GM18507 (cell line): ENCODE measurements at places on chromosomes 5 and 9.

DNA sequence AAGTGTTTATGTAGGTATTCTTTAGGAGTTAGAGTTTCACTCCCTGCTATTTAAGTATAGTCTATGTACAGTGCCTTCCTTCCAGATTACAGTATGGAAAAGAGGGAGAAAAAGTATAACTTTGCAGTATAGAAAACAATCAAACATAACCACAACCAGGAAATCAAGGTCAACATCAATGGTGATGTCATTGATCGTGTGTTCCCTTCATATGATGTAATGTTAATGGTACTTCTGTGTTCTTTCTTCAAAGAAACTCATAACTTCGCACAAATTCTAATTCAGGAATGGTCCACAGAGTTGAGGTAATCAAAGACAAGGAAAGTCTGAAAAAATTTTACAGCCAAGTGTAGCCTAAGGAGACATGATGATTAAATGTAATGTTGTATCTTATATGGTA lies 961.1 kb upstream of the EDIL3 start:
- DNase-seq = no peak

GRCh38 chr9:128863647-128864046 lies 18.1 kb downstream of the KYAT1 start:
- peak; percentile 76 for DNase-seq

DNA sequence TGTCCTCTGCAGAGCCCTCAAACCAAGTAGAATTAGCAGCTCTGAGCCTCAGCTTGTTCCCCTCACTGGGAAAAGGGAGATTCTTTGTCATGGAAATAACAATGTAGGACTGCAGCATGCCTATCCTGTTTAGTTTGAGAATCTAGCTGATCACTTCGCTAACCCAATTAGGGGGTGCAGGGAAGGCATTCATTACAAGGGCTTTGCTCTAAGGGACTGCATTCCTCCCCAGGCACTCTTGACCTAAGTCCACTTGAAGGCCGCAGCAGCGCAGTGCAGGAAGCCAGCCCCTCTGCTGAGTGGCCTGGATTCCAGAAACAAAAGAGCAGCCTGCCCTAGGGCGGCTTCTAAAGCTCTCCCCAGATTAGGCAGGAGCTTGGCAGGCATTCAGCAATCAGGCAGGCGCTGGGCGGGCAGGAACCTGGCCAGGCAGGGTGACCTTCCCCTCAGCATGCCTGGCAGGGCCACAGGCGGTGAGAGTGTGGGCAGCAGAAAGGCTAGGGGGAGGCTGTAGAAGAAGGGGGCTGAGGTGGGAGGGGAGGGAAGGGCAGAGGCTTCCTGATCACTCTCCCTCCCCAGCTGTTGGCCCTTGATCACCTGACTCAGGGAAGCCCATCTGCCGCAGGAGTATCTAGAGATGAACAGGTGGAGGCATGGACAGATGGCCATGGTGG lies 24.8 kb downstream of the CCNJL start:
- no peak for DNase-seq

- DNase-seq = no peak
Observed at GRCh38 chr9:88537761-88538091, 2.7 kb downstream of the NXNL2 start.

DNA sequence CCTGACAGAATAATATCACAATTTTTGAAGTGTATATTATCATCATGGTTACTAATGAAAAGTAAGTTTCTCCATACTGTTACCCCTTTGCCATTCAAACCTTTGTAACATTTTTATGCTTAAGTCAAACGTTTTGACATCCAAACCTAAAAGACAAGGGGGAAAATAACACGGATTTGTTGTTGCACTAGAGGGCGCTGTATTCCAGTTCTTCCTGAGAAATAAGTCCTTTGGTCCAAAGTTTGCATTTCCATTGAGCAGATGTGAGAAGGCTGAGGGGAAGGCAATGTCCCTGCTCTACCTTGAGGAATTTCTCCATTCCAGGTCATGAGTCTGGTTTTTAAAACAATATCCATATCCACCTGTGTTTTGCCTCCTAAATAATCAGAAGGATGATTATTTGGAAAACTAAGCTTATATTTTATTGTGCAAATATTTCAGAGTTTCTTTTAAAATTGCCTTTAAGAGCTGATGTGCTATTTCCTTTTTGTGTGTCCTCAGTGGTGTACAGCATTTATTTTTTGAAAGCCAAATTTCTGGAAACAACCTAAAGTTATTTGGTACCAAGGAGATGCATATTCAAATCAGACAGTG lies 9.7 kb downstream of the LECT2 start:
- DNase-seq = peak; percentile 7

GRCh38 chr5:117691081-117691870 lies 1116.7 kb upstream of the SEMA6A start:
- DNase-seq = no peak

- no peak for DNase-seq
Observed at GRCh38 chr5:64827703-64828102, 59.0 kb downstream of the CWC27 start.

DNA sequence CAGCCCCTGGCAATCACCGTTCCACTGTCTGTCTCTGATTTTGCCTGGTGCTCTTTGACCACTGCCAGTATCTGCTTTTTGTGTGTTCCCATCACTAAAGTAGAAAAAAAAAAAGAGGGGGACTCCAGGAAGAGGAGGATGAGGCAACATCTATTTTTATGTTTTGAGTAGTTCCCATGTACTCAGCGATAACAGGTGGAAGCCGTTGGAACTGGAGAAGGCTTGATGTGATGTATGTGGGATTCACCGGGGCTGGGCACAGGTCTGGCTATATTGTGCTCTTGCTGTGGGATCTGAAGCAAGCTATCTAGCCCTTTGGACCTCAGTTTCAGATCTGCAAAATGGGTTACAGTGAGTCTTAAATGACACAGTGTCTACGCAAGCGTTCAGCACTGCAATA lies 104.9 kb downstream of the SLIT3 start:
- no peak for DNase-seq

DNA sequence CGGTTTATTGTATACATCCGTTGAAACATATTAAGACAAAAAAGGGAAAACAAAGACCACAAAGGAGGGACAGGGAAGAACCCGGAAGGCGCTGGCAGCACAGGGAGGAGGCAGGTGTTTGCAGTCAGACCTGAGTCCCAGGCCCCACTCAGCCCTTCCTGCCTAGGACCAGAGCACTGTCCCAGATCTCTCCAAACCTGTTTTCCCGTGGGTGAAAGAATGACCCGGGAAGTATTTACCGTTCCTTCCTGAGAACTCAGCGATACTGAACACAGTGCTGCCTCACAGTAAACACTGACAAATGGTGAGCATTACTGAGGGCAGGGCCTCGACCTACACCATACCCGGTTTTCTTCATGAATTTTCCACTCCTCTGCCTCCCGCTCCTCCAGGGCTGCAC lies 1.2 kb downstream of the ABO start:
- DNase-seq = no peak

- DNase-seq = no peak
Observed at GRCh38 chr5:66680804-66681203, 84.6 kb downstream of the MAST4 start.

- DNase-seq = no peak
Observed at GRCh38 chr9:16405421-16405820, 465.0 kb downstream of the BNC2 start.

DNA sequence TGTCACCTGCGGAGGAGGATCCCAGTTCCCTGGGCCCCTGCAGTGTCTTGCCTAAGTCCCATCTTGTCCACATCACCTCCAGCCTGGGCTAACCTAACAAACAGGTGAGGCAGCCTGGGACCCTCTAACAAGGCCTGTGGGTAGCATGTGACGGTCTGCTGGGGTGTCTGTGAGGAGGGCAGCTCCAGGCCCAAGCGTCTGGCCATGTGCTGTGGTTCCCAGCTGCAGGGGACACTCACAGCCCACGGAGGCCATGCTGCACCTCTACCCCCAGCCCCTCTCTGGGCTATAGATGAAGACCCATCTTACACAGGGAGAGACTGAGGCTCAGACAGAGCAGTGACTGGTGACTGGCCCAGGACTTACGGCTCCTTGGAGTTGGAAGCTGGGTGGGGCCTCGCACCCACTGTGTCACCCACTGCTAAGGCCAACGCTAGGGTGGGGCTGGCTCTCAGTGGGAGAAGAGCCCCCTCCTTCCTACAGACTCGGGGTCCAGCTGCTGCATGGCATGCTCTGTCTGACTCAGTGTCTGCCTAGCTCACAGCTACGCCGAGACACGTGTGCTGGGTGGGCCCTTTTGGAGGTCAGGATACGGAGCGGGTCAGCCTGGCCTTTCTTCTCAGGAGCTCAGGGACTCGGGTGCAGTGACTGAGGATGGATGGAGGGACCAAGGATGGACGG lies 40.8 kb upstream of the RNF130 start:
- no peak for DNase-seq

DNA sequence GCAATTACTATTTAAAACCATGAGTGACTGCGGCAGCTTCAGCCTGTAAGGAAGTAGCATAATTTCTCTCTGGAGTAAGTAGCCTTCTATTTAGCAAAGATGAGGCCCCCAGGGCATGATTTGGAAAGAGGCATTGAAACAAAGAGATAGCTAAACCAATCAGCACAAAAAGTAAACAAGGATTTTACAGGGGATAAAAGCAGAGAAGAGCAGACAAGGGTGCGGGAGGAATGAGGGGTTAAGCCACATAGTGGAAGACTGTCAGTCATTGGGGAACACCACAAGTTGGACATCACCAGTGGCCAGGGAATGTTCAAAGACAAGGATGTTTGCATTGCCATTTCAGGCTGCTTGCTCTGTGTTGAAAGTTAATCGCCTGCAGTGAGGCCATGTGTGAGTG lies 24.0 kb upstream of the C5orf63 start:
- no peak for DNase-seq

- no peak for DNase-seq
Observed at GRCh38 chr5:74059706-74060105, 433.7 kb downstream of the ARHGEF28 start.

DNA sequence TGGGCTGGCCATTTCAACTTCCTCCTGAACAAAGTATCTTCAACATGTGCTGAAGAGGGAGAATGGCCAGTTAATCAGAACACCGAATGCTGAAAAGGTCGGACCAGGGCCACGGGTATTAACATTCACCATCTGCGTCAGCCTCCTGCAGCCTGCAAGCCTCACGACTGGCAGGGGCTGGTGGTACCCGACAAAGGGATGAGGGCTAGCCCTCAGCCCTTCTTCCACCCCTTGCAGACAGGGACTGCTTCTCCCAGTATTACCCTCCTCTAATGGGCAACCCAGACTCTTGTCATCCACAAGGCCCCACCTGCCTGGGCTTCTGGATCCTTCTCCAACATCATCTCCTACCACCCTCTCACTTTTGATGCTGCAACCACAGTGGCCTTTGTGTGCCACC lies 246.6 kb downstream of the FSTL4 start:
- DNase-seq = no peak

GRCh38 chr5:180311216-180311615 lies 19.3 kb upstream of the MAPK9 start:
- no peak for DNase-seq

DNA sequence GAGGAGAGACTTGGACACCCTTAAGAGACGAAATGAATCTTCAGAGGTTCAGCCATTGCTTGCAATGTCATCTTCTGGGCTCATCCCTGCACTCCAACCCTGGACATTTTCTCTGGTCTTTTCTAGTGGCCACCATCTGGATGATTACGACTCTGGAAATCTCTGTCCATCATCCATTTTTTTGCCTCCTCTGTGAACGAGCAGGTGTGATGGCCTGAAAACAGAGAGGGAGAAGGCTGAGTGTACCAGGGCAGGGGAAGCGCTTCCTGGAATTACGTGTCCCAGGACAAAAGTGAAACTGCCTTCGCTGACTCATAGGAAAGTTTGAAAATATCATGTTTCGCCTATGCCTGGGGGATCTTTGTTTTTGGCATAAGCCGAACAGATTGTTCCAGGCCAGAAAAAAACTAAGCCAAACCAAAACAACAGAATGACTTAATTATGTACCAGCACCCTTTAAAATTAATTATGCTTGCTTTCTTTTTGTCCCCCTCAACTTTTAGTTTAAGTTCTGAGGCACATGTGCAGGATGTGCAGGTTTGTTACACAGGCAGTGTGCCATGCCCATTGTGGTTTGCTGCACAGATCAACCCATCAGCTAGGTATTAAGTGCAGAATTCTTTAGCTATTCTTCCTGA lies 31.9 kb downstream of the ANKRD33B start:
- no peak for DNase-seq

- DNase-seq = no peak
Observed at GRCh38 chr5:138645778-138646575, 70.8 kb upstream of the HSPA9 start.

DNA sequence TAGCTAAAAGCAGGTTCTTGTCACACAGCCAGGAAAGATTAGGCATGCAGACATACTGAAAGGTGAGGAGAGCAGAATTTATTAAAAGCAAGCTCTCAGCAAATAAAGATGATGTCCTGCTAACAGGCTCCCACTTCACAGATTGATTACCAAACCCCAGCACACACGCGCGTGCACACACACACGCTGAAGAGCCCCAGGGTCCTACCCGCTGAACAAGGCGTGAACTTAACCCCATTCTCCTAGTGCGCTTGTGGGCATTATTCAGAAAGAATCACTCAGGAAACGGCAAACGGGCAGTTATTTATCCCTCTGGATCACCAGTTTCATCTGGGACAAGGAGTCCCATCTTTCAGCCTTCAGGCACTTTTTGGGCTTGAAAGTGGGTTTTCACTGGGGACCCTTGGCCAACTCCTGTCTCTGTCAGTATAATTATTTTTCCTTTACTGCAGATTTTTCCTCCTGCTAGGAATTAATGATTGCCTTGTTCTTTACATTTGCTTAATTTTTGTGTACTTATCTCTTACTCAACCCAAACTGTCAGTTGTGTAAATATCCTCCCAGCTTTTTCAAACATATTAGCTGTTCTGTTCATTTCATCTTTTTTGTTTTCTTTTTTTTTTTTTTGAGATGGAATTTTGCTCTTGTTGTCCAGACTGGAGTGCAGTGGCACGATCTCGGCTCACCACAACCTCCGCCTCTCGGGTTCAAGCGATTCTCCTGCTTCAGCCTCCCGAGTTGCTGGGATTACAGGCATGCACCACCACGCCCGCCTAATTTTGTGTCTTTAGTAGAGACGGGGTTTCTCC lies 92.6 kb downstream of the RIC1 start:
- no peak for DNase-seq

DNA sequence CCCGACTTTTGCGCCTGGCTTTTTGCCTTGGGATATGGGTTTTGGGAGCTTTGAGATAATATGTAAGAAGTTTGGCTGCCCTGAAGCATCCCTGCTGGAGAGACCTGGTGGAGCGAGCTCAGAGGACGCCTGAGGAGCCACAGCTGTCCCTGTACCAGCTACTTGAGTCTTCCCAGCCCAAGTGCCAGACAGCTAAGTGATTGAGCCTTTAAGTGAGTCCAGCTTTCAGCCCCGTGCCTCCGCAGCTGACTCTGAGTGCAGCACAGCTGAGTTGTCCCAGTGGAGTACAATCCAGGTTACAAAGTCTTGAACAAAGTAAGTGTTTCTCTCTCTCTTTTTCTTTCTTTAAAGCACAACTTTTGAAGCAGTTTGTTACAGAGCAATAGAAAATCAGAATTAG lies 203.8 kb upstream of the DAP start:
- DNase-seq = no peak

DNA sequence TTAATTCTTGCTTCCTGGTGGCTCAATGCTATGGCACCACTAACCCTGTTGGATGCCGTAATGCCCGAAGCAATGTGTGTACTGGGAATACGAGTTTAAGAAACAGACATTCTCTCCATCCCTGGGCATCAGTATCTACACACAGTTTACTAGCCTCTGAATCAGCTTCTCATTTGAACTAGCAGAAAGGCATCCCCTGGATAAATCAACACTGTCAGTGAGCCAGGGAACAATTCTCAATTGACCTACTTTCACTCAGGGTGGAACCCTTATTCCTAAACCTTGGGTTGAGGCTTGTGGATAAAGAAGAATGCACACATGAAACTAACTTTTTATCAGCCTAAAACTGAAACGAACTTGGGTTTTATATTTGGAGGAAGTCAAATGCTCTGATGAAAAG lies 331.0 kb downstream of the GADD45G start:
- no peak for DNase-seq

- no peak for DNase-seq
Observed at GRCh38 chr5:78829811-78830527, 155.1 kb downstream of the ARSB start.
